ENCODE measurements at places on chromosomes 12 and 14. TPM values are rescaled to one million over a fixed set of nuclear protein-coding genes. Genes with fewer than 3 reads are reported as not detected.

Gene PTPN21
- 31.6 TPM for total RNA-seq

Gene SYNDIG1L
- 1.1 TPM for total RNA-seq

Gene SLC5A8
- 3.8 TPM for total RNA-seq

Gene RNASE4
- 51.9 TPM for total RNA-seq

Gene CRIP1
- 422 TPM for total RNA-seq

Gene ABCB9
- 7.5 TPM for total RNA-seq

Gene RASAL1
- total RNA-seq = 0.58 TPM

Gene RHEBL1
- 0.51 TPM for total RNA-seq

Gene RNU4-1
- 2,200 TPM for total RNA-seq

Gene SPX
- 0.58 TPM for total RNA-seq

Gene CHGA
- 4.4 TPM for total RNA-seq

Gene HPD
- not detected for total RNA-seq

- no peak for DNase-seq
These were observed 3.9 kb upstream of the SYNE3 start for GRCh38 chr14:95520346-95520745.

DNA sequence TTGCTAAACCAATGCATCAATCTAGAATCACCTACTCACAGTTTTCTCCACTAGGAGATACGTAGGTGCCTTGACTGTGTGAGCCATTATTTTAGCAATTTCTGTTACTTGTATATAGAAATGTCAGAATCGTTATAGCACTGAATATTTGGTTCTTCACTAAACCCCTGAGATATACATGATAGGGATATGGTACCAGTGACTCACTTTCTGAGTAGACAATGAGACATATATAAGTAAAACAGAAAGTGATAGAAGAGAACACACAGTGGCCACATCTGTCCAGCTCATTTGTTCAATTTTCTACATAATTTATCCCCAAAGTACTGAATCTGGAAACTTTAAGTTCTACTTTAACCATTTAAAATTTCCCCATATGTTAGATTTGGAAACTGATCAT lies 1505.5 kb upstream of the TMEM132C start:
- DNase-seq = no peak

GRCh38 chr12:125353871-125354270 lies 288.6 kb downstream of the AACS start:
- DNase-seq = no peak

- no peak for DNase-seq
These were observed 583 bp downstream of the DNAH10 start for GRCh38 chr12:123762715-123763052.

DNA sequence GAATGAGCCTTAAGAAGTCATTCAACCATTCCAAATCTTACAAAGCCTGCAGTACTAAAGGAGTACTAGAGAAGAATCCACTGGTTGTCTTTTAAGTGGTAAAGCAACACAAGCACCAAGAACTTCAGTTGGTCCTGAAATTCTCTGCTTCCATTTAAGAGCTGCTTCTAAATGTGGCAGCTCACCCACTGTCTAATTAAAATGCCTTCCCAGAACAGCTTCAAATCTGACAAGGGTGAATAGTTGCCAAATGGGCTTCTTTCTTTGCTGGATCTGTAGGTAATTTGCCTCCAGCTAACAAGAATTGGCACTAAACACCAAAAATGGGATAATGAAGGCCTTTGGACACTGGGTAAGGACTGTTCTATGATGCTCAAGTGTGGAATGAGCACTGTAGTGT lies 72.2 kb upstream of the NAP1L1 start:
- DNase-seq = no peak

GRCh38 chr12:69284131-69284530 lies 44.8 kb downstream of the CPSF6 start:
- DNase-seq = peak; percentile 80

DNA sequence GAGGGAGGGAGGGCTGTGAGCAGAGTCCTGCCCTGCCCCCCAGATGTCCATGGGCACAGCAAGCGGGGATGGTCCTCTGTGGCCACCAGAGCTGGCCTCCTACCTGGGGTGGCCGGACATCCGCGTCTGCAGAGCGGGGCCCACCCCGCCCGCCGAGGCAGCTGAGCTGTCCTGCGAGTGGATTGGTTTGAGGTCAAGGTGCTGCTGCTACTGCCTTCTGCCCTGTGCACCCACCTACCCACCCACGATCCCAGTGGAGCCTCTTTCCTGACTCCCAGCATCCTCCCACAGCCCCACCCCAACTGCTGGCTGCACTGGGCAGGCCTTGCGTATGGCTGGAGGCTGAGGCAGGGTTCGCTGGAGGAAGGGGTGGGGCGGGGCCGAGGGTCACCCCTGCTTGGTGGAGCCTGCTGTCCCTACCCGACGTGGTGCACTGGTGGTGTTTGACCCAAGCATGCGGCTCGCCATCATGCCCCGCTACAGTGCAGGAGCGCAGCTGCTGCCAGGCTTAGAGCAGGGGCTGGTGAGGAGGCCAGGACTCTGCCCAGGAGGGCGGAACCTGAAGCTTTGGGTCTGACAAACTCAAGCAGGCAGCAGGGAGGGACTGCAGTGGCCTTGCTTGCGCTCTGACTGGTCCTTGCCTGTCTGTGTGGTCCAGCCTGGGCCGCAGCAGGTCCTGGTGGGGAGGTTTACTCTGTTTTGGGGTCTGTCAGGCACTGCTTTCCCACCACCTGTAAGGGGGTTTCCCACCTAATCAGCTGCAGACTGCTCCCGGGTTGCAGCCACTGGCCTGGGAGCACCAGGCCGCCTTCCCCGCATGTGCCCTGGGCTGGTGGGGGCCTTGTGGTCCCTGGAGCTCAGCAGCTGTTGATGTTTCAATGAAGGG lies 23.7 kb downstream of the CEP170B start:
- DNase-seq = no peak

GRCh38 chr14:23382276-23382675 lies 5.4 kb downstream of the CMTM5 start:
- DNase-seq = no peak

DNA sequence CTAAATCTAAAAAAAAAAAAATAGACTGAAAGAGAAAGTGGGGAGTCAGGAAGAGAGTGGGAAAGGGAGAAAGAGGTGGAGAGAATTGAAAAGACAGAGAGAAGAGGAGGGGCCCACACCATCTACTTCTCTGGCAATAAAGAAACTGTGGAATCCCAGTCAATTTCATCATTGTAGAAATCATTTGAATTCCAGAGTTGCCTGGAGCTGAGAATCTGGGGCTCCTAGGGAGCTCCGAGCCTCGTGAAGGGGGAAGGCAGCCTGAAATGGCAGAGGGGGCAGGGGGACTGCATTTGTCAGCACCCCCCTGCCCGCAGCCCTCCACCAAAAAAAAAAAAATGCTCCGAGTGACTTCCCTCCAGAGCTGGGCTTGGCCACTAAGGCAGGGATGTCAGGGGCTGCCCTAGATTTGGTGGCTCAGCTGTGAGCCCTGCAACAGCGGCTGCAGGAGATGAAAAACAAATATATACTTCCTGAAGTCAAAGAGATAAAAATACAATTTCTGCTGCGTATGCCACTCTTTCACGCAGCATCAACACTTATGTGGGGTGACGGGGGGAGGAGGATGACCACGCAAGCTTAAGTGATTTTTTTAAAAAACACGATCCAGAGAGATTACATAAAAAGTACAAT lies 80.5 kb downstream of the BCL11B start:
- peak; percentile 53 for DNase-seq

DNA sequence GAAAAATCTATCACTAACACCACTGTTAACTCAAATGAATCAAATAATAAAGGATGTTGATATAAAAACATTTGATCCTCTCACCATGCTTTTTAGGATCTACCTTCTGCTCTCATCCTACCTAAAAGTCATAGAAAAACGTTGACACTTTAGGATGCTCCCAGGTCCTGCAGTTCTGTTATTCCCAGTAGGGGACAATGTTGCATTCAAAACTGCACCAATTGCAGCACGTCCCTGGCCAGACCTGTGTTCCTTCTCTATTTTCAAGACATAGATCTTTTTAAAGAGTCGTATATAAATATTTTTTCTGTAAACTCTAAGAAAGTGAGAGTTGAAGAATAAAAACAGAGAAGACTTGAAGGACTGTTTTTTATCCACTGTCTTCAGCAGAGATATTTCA lies 8.8 kb downstream of the AICDA start:
- DNase-seq = no peak

DNA sequence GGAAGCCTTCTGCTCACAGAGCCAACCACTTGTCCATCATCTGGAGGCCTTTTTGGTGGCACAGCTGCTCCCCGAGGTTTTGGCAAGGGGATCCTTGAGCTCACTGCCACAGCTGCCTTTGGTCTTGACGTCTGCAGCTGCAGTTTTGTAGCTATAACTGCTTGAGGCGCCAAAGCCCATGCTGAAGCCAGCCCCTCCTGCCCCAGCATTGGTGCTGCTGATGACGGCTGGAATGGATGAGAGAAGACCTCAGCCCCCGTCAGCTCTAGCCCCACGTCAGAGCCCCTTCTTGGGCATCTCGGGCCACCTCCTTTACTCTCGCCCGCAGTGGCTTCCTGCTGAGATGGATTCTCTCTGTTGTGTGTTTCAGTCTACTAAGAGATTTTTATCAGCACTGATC lies 12.3 kb upstream of the KRT74 start:
- no peak for DNase-seq

DNA sequence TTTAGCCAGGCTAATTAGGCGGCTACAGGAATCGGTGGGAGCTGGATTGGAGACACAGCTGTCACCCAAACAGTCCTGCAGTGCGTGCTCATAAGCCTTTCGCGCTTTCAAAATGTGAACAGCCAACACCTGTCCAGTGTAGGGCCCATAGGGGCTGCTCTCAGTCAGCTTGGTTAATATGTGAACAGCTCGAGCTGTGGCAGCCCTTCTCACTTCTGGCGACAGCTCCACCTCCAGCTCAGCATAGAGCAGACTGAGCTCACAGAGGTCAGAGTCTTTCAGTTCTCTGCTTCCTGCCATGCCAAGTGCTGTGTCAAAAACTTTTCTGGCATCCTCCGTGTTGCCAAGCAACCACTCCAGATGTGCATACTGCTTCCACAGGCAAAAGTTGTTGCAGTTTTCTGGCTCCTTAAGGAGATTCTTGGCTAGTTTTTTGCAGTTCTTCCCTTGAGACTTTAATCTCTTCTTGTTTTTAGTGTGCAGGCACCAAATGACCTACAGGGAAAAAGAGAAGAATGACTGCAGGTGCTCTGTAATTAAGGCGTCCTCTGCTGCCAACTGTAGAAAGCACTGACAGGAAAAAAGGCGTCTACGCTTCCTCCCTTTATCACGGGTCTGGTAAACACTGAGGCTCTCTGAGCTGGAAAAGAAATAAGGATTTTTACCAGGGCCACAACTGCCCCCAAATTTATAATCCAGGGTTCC lies 32.5 kb downstream of the PSMC1 start:
- DNase-seq = peak; percentile 54

GRCh38 chr14:89486961-89487360 lies 69.9 kb upstream of the FOXN3 start:
- DNase-seq = no peak

- no peak for DNase-seq
These were observed 67.7 kb downstream of the ZC3H14 start for GRCh38 chr14:88630565-88630964.

GRCh38 chr12:112352921-112353320 lies 29.3 kb downstream of the HECTD4 start:
- DNase-seq = no peak

GRCh38 chr12:119505001-119505400 lies 88.6 kb upstream of the TMEM233 start:
- DNase-seq = no peak

- no peak for DNase-seq
These were observed 244.2 kb upstream of the CRY1 start for GRCh38 chr12:107337346-107338095.

DNA sequence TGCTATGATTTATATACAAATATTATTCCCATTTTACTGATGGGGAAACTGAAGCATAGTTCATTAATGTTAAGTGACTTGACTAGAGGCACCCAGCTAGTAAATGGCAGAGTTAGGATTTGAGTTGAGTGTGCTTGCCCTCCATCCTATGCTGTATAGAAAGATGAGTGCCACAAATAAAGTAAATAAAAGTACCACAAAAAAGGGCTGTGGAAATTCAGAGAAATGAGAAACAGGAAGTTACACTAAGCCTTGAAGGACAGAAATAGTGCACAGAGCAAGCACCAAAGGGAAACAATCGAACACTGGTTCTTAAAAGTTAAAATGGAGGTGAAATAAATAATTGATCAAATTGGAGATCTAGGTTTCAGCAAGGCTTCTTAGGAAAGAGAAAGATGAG lies 9.2 kb upstream of the ABCD2 start:
- DNase-seq = no peak

GRCh38 chr12:130446846-130447654 lies 109.4 kb downstream of the PIWIL1 start:
- no peak for DNase-seq

DNA sequence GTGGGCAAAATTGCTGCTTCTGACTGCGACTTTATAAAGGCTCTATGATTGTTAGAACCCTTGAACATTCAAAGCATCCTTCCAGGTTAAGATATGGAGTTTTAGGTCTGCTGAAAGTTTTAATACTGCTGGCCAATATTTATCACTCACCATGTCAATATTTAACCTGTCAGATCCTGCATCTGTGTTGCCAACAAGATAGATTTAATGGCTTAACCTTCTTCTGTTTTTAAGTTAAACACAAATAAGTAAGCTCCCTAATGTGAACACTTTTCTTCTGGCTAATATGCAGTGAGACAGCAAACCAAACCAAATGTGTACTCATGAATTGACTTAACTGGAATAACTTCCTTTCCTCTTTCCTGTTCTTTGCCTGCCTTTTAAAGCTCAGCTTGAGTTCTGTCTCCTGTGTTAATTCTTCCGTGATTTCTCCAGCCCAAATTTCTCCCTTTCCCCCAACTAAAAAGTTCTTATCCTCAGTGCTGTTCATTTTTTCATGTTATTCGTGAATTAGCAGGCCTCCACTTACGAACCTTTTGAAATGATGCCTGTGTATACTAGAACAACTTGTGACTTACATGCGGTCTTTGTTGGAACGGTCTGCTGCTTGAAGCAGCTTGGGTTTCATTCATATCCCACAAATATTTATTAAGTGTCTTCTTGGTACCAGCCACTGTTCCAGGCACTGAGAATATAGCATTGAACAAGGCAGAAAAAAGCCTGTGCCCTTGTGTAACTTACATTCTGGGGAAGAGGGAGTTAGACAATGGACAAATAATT lies 9.1 kb downstream of the FBXW8 start:
- DNase-seq = no peak

GRCh38 chr12:100656856-100657255 lies 83.4 kb downstream of the GAS2L3 start:
- no peak for DNase-seq

- DNase-seq = no peak
These were observed 1.1 kb upstream of the CATSPERB start for GRCh38 chr14:91732859-91733477.
